Endodermal cell (in vitro differentiated cells): ENCODE measurements at places on chromosomes 2 and 18. TPM values are rescaled to one million over a fixed set of nuclear protein-coding genes. Genes with fewer than 3 reads are reported as not detected.
A peak's percentile ranks its signal among the peaks of the same experiment; 100 is the strongest.

The C2orf76 gene
- total RNA-seq, result 9.5 to 10.9 TPM (median 10.9 TPM) in 3 replicates

- DNase-seq, result no peak
Observed at GRCh38 chr2:71748227-71748626, 294.9 kb downstream of the DYSF start.

DNA sequence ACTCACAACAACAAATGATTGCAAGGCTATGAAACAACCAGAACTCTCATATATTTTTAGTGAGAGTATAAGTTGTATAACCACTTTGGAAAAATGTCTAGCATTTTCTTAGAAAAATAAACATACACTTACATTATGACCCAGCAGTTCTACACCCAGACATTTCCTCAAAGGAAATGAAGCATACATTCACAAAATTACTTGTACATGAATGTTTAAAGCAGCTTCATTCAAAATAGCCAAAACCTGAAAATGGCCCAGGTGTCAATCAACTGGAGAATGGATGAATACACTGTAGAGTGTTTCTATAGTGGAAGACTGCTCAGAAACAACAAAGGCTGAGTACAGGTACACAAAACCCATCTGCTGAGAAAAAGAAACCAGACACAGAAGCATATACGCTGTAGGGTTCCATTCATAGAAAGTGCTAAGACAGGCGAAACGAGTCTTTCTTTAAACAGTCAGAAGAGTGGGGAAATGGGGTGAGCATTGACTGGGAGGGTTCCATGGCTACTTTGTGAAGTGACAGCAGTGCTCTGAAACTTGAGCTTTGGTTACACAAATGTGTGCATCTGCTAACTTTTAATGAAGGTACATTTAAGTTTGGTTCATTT is 799.0 kb downstream of the DCDC2C start:
- no peak for DNase-seq

The DUSP19 gene
- 1.5 to 2.5 TPM (median 1.7 TPM) in 3 replicates for total RNA-seq

The IL36RN gene
- not detected in 2 replicates for total RNA-seq

DNA sequence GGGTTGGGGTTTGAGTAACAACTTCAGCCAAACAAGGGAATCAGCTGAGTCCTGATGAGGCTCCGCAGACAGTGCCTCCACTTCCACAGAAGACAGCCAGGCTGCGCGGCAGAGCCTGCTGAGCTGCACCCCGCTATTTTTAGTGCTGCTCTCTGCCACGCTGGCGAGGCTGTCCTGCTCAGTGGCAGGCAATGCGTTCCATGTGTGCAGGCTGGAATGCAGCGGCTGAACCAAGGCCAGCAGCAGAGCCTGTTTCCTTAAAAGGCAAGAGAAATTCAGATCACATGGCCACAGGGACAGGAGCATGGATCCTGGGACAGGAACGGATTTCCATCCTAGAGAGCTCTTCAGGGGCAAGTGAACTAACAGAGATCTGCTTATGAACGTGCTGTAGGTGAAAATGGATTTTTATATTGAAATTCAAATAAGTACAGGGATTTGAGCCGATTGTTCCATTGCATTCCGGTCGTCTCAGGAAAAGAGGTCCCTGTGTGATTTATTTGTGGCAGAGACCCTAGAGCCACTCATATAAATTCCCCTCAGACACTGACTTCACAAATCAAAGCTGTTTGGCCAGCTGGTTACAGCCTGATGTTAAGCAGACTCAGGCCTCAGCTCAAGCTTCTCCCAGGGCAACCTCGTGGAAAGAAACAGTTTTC is 98.7 kb downstream of the COL6A3 start:
- no peak for DNase-seq

GRCh38 chr2:7672027-7672684 is 754.9 kb downstream of the RNF144A start:
- peak; percentile 96 for DNase-seq
